Mammary epithelial cell (primary cell): ENCODE measurements at places on chromosomes 6 and 20. TPM values are rescaled to one million over a fixed set of nuclear protein-coding genes. Genes with fewer than 3 reads are reported as not detected.
A peak's percentile ranks its signal among the peaks of the same experiment; 100 is the strongest.

Gene C6orf52
- 0.50 TPM for total RNA-seq

Gene BHLHE23
- total RNA-seq: not detected in 2 replicates

Gene FOXQ1
- total RNA-seq: 0.92 and 2.3 TPM in 2 replicates

Gene LINC00237
- not detected in 2 replicates for total RNA-seq

Gene CDC40
- 17.0 TPM for total RNA-seq

DNA sequence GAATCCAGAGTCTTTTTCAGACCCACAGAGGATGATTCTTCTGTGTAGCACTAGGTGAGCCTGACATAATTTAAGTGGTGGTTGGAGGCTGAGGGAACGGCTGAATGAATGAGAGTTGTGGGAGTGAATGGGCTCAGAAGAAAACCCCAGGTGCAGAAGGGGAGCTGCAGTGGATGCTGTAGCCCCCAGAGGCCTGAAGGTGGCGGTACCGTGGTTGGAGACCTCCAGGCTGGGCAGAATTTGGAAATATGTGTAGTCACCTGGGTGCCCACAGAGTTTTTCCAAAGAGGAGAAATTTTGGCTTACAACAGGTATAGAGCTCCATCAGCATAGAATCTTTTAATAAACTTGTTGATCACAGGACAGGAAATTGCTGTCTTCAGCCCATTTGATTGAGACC lies 6.5 kb upstream of the RAET1G start:
- DNase-seq: no peak

DNA sequence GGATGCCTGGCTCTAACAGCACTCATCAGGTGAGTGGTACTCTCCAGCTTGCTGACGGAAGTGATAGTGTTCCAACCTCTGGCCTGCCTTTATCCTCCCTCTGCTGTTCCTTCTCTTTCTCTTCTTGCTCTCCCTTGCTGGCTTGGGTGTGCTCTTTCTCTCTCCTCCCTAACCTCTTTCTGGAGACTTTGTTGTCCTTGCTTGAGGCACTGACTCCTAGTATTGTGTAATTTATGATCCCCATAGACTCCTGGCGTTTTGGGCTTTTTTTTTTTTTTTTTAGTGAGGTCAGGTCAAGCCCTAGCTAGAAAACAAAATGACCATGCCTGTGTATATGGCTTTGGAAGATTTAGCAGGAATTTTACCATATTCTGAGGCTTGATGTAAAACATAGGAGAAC lies 84.7 kb upstream of the MRAP2 start:
- no peak for DNase-seq

DNA sequence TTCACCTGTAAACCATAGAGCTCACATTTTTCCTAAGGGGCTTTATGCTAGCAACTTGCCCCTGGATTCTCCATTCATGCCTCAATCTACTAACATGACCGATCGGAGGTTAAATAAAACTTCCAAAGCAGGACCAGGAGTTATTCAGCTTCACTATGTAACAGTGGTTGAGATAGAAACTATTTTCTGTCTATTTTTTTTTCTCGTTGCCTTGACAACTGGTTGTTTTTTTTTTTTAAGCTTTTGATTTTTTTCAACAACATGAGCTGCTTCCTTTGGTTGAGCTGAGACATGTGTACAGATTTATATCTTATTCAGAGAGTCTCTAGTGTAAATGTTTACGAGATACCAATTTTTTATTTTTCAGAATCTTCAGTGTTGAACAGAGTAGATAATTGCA lies 85.7 kb downstream of the SHLD1 start:
- no peak for DNase-seq

DNA sequence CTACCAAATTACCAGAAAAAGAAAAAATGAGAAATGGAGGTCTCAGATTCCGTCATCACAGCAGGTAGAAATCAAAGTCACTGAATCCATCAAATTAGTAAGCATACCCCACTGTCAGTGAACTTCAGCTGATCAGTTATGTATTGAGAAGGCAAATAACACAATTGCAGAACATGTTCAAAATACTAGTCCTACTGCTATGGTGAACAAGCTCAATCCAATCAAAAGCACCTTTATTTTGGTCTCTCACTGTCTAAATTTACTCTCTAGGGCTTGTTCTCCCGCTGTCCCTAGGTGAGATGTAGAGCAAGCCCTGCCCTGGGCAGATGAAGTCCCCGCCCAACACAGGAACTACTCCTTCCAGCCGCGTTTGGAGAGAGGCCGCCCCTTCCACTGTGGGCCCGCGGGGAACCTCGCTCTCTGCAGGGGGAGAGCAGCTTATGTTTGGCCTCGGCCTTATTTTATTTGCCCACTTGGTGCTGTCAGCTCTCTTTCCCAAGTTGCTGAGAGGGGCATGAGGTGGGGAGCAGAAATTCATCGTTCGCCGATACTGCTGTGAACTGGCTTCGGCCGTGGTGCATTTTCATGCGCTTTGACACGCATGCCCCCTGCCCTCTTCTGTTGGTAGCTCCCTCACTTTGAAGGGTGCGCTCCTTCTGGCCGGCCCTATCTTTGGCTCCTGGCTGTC lies 14.3 kb upstream of the MAP1LC3A start:
- DNase-seq: no peak

DNA sequence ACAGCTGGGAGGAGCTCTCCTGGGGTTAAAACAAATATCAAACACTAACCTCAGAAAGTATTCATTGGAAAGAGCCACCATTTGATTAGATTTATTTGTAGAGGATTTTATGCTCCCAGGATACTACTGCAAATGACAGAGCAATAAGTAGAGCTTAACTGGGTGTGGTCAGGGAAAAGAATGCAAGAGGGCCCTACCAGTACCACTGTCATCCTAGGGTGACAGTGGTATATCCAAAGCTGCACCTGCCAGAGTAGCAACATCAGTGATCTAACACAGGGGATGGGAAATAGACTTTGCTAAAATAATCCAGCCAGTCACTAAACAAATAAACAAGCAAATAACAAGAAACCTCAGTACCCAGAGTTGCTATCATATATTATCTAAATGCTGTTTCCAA lies 29.7 kb downstream of the ERGIC3 start:
- no peak for DNase-seq

- DNase-seq: peak; percentile 42
Measured at GRCh38 chr20:25039697-25040437, 18.1 kb downstream of the ACSS1 start.

GRCh38 chr6:159473475-159474263 lies 219.4 kb downstream of the SOD2 start:
- no peak for DNase-seq
